ENCODE measurements at places on chromosomes 1 and 21. TPM values are rescaled to one million over a fixed set of nuclear protein-coding genes. Genes with fewer than 3 reads are reported as not detected.
A peak's percentile ranks its signal among the peaks of the same experiment; 100 is the strongest.

Gene KCNA2
- under 0.01 TPM for total RNA-seq

Gene AMPD1
- total RNA-seq = not detected

Gene SV2A
- total RNA-seq = 39.6 TPM

Gene RBP7
- not detected for total RNA-seq

Gene S100A1
- 0.17 TPM for total RNA-seq

Gene KCNC4
- total RNA-seq = 0.51 TPM

Gene HSF2BP
- 1.2 TPM for total RNA-seq

Gene TNFRSF9
- under 0.01 TPM for total RNA-seq

- no peak overlapping the region for H3K4me3 ChIP-seq
- H3K36me3 ChIP-seq = no peaks in the 10 kb centered on the region
- H3K27me3 ChIP-seq = no peaks in the 10 kb centered on the region
- H3K27ac ChIP-seq = no peak overlapping the region
These were observed 264.4 kb upstream of the NRIP1 start for GRCh38 chr21:15329191-15329590.

DNA sequence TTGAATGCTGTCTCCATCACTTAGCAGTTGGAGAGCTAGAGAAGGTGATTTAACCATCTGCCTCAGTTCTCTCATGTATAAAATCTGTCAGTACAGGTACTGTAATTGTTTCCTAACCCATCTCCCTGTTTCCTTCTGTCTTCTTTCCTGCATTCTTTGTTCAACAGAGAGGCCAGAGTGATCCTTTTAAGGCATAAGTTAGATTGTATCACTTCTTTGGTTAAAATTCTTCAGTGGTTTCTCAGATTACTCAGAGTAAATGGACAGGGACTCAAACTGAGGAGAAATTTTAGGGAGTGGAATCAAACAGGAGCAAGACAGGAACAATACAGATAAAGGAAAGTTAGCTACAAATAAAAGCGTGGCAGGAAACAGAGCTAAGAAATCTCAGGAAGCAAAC is 45.2 kb upstream of the SSX2IP start:
- H3K36me3 ChIP-seq = no peaks in the 10 kb centered on the region
- H3K4me1 ChIP-seq = no peaks in the 10 kb centered on the region
- no peak overlapping the region for H3K4me3 ChIP-seq
- H3K27me3 ChIP-seq = no peaks in the 10 kb centered on the region

DNA sequence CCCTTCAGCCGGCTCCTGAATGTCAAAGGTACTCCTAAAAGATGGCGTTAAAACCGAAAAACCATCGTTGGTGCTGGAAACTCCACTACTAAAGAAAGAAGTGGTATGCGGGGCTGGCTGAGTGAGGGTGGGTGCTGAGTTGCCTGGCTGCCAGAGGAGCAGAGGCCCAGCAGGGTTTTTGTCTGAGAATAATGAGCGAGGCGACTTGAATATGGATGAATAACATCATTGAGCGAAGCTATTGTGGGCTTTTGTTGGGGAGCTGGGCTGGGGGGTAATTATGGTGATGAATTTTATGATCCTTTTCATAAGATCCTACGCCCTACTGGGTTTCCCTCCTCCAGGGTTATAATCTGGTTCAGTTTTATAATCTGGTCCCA is 2.0 kb downstream of the PDPN start:
- H3K27ac ChIP-seq = no peak overlapping the region
- no peaks in the 10 kb centered on the region for H3K36me3 ChIP-seq
- H3K4me1 ChIP-seq = no peaks in the 10 kb centered on the region
- H3K4me3 ChIP-seq = no peak overlapping the region

- H3K4me3 ChIP-seq = no peak overlapping the region
- DNase-seq = no peak
- H3K27me3 ChIP-seq = no peaks in the 10 kb centered on the region
- no peaks in the 10 kb centered on the region for H3K36me3 ChIP-seq
- no peak overlapping the region for H3K27ac ChIP-seq
These were observed 70.5 kb downstream of the IGSF21 start for GRCh38 chr1:18178111-18178510.

DNA sequence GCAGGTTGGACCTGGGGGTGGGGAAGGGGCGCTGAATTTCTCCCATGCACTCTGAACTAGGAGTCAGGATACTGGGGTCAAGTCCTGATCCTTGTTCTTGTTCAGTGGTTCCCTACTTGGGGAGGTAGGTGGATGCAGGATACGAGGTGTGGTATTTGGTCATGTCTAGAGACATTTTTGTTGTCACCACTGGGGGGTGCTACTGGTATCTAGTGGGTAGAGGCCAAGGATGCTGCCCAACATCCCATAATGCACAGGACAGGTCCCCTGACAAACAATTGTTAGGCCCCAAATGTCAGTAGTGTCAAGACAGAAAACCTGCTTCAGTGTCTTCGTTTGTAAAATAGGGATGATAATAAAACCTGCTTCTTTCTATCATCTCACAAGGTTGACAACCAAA is 259.0 kb upstream of the FOXD3 start:
- no peaks in the 10 kb centered on the region for H3K27me3 ChIP-seq
- no peaks in the 10 kb centered on the region for H3K36me3 ChIP-seq
- no peaks in the 10 kb centered on the region for H3K4me1 ChIP-seq
- H3K4me3 ChIP-seq = no peak overlapping the region

DNA sequence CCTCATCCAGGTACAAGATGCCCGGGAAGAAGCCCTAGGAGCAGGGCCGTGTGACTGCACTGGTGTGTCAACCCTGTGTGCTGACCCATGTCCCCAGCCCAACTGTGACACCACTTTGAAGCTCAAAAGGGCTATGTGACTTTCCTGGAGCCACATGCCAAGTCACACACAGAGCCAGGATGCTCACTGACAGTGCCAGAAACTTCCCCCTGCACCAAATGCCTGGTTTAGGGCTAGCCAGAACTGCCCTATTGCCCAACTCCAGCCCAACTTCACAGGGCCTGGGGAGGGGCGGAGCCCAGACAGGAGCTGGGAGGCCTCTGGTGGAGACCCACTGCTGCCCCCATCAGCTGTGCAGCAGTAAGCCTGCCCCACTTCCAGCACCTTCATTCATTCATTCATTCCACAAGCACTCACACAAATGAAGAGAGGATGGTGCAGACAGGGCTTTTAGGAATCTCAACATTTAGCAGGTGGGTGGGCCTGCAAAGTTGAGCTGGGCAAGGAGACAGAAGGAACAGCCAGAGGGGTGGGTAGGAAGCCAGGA is 36.7 kb downstream of the KCNQ4 start:
- H3K4me1 ChIP-seq = no peaks in the 10 kb centered on the region
- DNase-seq = no peak
- no peak overlapping the region for H3K27ac ChIP-seq
- H3K4me3 ChIP-seq = no peak overlapping the region
- no peaks in the 10 kb centered on the region for H3K36me3 ChIP-seq
- H3K27me3 ChIP-seq = peaks cover 9% of the 10 kb centered on the region

GRCh38 chr1:15362737-15363128 is 47.0 kb upstream of the EFHD2 start:
- H3K36me3 ChIP-seq = no peaks in the 10 kb centered on the region
- H3K4me1 ChIP-seq = no peaks in the 10 kb centered on the region
- H3K27me3 ChIP-seq = no peaks in the 10 kb centered on the region
- no peak overlapping the region for H3K4me3 ChIP-seq
- H3K27ac ChIP-seq = no peak overlapping the region

DNA sequence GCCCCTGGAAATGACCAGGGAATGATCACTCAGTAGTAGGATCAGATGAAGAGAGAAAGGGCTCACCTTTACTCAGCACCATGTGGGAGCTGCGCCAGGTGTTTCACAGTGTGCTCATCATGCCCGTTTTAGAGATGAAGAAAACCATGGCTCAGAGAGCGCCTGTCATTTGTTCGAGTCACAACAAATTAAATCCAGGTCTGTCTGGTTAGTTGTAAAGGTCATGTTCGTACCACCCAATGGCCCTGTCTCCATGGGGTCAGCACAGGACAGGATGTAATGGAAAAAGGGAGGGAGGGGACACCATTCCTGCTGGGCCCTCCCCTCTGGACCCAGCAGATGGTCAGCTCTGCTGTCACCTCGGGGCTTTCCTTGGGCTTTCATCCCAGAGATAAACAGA is 15.2 kb downstream of the KIRREL1 start:
- peaks cover 81% of the 10 kb centered on the region for H3K4me1 ChIP-seq
- no peak overlapping the region for H3K4me3 ChIP-seq
- DNase-seq = no peak
- H3K27ac ChIP-seq = peak overlapping the region; percentile 86
- H3K36me3 ChIP-seq = peaks cover 1% of the 10 kb centered on the region

- no peaks in the 10 kb centered on the region for H3K27me3 ChIP-seq
- DNase-seq = no peak
- H3K4me3 ChIP-seq = no peak overlapping the region
- H3K4me1 ChIP-seq = no peaks in the 10 kb centered on the region
These were observed 39.6 kb downstream of the DAB1 start for GRCh38 chr1:57384284-57384683.

Data from fibroblast of lung (primary cell).